ENCODE measurements at places on chromosomes 5 and 9. TPM values are rescaled to one million over a fixed set of nuclear protein-coding genes. Genes with fewer than 3 reads are reported as not detected.

The FGD3 gene
- 5.6 TPM for total RNA-seq

The PFN3 gene
- total RNA-seq, result not detected

The SLC23A1 gene
- not detected for total RNA-seq

The PCBD2 gene
- 11.0 TPM for total RNA-seq

The ASTN2 gene
- 13.9 TPM for total RNA-seq

The C9 gene
- total RNA-seq, result not detected

The SNCAIP gene
- total RNA-seq, result 25.5 TPM

The RAPGEF1 gene
- total RNA-seq, result 52.0 TPM

The CAMSAP1 gene
- 123 TPM for total RNA-seq

The GFRA3 gene
- 2.7 TPM for total RNA-seq

The GFI1B gene
- 1.4 TPM for total RNA-seq

The PHF24 gene
- total RNA-seq, result 11.2 TPM

The TRIO gene
- 330 TPM for total RNA-seq

The SLC6A3 gene
- 2.7 TPM for total RNA-seq

The KCNN2 gene
- total RNA-seq, result 7.7 TPM

The BNC2 gene
- 24.6 TPM for total RNA-seq

The EGFLAM gene
- 75.3 TPM for total RNA-seq

The PRDM9 gene
- not detected for total RNA-seq

The ACTL7B gene
- total RNA-seq, result not detected

The FAM53C gene
- total RNA-seq, result 23.5 TPM

The TMEM8B gene
- 16.6 TPM for total RNA-seq

The NMUR2 gene
- 0.22 TPM for total RNA-seq

The C5orf52 gene
- total RNA-seq, result not detected

The GABRB2 gene
- total RNA-seq, result 16.1 TPM

The FOXI1 gene
- not detected for total RNA-seq

The ACOT12 gene
- not detected for total RNA-seq

The SPAG8 gene
- total RNA-seq, result 2.9 TPM

The ANKRD55 gene
- 12.5 TPM for total RNA-seq

The CSF1R gene
- total RNA-seq, result 22.4 TPM

The SLC38A9 gene
- total RNA-seq, result 52.8 TPM

The DBH gene
- 0.11 TPM for total RNA-seq

Measured in camera-type eye (tissue), 1 donor.